ENCODE measurements at places on chromosomes 11 and 22. TPM values are rescaled to one million over a fixed set of nuclear protein-coding genes. Genes with fewer than 3 reads are reported as not detected.

SERHL2 gene
- 5.9 TPM for total RNA-seq

ACRV1 gene
- not detected for total RNA-seq

SCUBE2 gene
- 3.4 TPM for total RNA-seq

APLNR gene
- total RNA-seq = not detected

KRTAP5-10 gene
- total RNA-seq = not detected

ROBO4 gene
- 3.0 TPM for total RNA-seq

DEPDC7 gene
- total RNA-seq = 6.6 TPM

A4GALT gene
- total RNA-seq = 1.8 TPM

NLRX1 gene
- 15.2 TPM for total RNA-seq

LRRC32 gene
- total RNA-seq = 7.5 TPM

CARD10 gene
- total RNA-seq = 1.2 TPM

ALG8 gene
- 24.6 TPM for total RNA-seq

MS4A6A gene
- not detected for total RNA-seq

UPK3A gene
- not detected for total RNA-seq

KRTAP5-1 gene
- not detected for total RNA-seq

RTCB gene
- 140 TPM for total RNA-seq

CCND1 gene
- total RNA-seq = 1,083 TPM

HMOX1 gene
- 167 TPM for total RNA-seq

HORMAD2 gene
- total RNA-seq = not detected

NXPE1 gene
- total RNA-seq = not detected

APOBEC3B gene
- total RNA-seq = 2.4 TPM

ARRB1 gene
- 3.2 TPM for total RNA-seq

TENM4 gene
- 51.9 TPM for total RNA-seq

OR52E8 gene
- total RNA-seq = not detected

APOBEC3C gene
- total RNA-seq = 8.2 TPM

TSGA10IP gene
- 0.11 TPM for total RNA-seq

P2RY6 gene
- 0.12 TPM for total RNA-seq

SCGB1D1 gene
- total RNA-seq = not detected

FREY1 gene
- total RNA-seq = 0.89 TPM

OR52K1 gene
- under 0.01 TPM for total RNA-seq

MRGPRX3 gene
- total RNA-seq = not detected

GNG3 gene
- not detected for total RNA-seq

MIOX gene
- not detected for total RNA-seq

APOL5 gene
- total RNA-seq = not detected

CD3D gene
- not detected for total RNA-seq

PDHX gene
- total RNA-seq = 38.9 TPM

KRTAP5-8 gene
- total RNA-seq = not detected

RAPSN gene
- not detected for total RNA-seq

CCDC73 gene
- not detected for total RNA-seq

CRYBB3 gene
- not detected for total RNA-seq

SLC22A12 gene
- total RNA-seq = not detected

SGSM1 gene
- total RNA-seq = under 0.01 TPM

PISD gene
- total RNA-seq = 47.7 TPM

SCN3B gene
- under 0.01 TPM for total RNA-seq

C11orf16 gene
- not detected for total RNA-seq

SHISAL1 gene
- total RNA-seq = 14.9 TPM

Measured in uterine smooth muscle cell (primary cell).